ENCODE measurements at places on chromosomes 7 and 10.

DNA sequence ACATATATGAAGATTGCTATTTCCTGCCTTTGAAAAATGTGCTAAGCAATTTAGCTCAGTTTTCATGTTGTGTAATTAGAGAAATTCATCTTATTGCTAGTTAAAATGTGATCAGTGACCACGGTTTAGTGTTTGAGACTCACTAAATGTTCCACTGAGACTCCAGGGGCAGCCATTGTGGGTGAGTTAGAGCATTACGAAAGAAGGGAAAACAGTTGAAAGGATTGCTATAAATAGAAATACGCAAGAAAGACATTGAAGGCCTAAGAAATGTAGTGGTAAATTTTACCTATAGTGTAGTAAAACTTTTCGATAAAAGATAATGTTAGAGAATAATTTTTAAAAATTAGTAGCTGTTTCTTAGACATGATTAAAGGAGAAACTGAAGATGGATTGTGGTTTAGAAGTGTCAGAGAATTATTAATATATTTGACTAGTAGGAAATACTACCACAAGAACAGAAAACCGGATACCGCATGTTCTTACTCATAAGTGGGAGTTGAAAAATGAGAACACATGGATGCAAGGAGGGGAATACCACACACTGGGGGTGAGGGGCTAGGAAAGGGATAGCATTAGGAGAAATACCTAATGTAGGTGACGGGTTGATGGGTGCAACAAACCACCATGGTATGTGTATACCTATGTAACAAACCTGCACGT is 394.5 kb downstream of the SEMA3D start:
- DNase-seq, result peak; percentile 63

DNA sequence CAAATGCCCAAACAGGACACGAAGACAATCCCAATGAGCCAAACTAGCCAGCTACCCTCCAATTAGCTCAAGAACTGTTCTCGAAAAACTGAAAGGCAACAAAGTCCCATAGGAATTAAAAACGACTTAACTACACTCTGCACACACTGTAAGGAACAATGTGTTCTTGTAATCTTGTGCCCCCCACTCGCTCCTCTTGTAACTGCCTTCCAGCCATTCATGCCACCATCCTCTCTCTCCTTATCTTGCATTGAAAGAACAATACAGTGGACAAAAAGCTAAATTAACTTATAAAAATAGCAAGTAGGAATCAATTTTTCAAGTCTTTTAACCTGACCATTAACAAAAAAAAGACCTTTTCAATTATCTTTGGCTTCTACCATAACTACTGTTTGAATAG is 2.9 kb downstream of the CYTH3 start:
- no peak for DNase-seq

- no peak for DNase-seq
These were observed 182.0 kb downstream of the SEMA3E start for GRCh38 chr7:83466956-83467355.

DNA sequence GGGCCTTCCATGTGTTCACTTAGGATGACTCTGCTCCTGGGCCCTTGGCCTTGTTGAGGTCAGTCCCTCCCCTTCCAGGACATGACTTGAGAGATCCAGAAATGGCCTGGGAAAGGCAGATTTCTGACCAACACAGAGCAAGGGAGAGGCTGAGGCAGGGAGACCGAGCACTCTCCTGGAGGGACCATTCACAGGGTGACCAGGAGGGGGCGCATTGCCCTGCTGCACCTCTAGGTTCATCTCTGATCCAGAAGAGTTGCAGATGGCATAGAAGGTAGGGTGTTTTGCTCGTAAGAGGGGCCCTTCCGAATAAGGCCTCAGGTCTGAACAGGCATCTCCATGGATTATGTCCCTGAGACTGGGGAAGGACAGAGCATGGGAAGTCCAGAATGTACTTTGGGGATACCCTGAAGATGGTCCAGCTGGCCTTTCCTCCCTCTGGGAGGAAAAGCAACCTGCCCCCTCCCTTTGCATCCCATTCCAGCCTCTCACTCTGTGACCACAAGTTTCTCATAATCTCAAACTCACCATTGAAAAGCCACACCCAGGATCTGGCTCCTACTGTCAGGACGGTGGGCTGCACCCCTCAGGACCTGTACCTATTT is 6.6 kb downstream of the DMBT1 start:
- no peak for DNase-seq

DNA sequence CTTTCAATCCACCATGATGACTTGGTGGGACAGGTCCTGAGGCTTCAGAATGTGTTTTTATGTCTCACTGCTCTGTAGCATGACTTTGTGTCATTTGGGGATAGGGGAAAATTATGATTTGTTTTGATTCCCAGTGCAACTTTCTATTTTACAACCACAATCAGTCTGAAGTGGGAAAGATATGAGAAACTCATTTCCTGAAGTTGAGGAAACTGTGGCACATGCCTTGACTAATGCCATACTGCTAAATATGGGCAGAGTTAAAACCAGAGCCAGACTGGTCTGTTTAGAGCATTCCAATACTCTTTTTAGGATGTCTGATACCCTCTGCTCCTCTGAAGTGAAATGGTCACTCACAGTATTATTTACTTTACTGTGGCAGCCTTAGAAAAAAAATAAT is 307.7 kb downstream of the ADRA2A start:
- no peak for DNase-seq

DNA sequence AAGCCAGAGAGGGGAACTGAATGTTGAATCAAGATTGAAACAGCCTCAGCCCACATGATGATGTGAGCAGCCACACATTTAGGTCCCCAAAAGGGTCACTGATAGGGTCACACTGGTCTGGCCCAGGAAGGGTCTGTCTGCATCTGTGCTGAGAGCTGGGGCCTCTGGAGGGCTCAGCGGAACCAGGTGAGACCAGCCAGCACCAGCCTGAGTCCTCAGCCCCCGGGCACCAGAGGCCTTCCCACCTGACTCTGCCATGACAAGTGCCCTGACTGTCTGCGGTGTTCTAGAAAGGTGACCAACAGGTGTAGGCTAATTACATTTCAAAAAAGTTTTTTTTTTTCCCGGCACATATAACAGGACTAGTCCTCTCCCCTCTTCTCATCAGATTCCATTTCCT is 76.2 kb downstream of the WDR11 start:
- DNase-seq, result no peak

GRCh38 chr10:80191589-80192270 is 13.6 kb downstream of the ANXA11 start:
- no peak for DNase-seq

DNA sequence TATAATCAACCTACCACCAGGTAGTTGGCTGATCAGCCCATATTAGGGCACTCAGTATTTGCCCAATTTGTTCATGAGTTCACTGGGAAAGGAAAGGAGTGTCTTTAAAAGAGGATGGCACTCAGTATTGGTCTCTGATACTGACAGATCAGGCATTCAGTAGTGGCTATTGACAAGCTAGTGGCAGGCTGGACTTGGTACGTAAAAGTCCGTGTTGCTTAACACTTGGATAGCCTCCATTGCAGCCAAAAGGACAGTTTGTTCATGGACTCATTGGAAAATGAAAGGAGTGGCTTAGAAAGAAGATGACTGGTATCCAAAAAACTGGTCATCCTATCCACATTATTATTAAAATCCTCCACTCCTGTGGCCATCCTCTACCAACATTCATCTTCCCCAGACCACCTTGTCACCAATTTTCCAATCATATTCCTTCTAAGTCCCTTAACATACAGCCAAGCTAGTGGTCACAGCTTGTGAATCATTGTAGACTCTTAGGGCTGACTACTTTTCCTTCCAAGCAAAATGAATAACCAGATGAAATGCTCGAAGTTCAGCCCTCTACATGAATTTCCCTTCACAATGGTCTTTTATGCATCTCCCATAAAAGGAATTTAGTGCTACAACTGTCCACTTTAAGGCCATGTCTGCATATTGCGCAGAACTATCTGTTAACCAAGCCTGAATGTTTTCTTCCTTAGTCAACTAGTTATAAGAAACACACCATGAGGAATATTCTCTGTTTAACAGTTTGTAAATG is 78.6 kb upstream of the MAGI2 start:
- no peak for DNase-seq

GRCh38 chr7:85154282-85154937 is 32.4 kb downstream of the SEMA3D start:
- DNase-seq, result no peak

DNA sequence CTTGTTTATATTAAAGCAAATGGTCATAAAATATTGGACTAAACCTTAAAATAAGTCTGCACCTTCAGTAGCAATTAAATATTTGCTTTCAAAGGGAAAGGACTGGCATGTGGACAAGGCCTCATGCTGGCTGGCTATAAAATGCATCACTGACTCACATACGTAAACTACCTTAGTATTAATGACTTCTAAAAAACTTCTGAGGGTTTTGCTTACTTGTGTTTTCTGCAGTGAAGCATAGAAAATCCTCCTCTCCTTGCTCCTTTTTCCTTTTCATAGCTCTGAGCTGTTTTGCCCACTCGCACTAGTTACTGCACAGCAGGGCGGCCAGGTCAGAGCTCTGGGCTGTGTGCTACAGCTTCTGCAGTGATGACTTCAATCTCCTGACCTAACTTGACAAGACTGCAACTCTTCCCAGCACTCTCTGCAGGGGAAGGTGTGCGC is 82.3 kb downstream of the CUL2 start:
- no peak for DNase-seq

DNA sequence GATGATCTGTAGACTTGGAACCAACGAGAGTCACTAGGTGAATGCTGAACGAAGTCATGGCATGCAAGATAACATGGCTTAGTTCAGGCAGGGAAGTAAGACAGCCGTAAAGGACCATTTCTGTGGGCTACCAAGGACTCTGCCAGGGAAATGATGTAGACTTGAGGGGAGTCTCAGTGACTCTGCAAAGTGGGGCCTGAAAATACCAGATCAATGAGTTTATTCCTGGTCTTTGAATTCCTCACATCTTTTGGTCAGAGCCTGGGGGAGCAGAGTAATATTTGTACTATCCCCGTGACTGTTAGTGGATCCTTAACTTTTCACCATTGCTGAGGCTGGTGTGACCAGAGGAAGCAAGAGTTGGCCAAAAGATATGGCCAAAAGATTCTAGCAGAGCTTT is 60.7 kb upstream of the INHBA start:
- no peak for DNase-seq

GRCh38 chr10:639001-639750 is 50.3 kb downstream of the DIP2C start:
- no peak for DNase-seq

All from Kasumi-1 (cell line).